NCI-H510A treated with DMSO at 0.1 percent for 48 hours (cell line): ENCODE measurements at places on chromosomes 4 and X.

GRCh38 chr4:123731035-123731434 is 334.4 kb downstream of the SPRY1 start:
- no peak for DNase-seq

GRCh38 chr4:155657169-155657568 is 9.5 kb upstream of the GUCY1A1 start:
- no peak for DNase-seq

DNA sequence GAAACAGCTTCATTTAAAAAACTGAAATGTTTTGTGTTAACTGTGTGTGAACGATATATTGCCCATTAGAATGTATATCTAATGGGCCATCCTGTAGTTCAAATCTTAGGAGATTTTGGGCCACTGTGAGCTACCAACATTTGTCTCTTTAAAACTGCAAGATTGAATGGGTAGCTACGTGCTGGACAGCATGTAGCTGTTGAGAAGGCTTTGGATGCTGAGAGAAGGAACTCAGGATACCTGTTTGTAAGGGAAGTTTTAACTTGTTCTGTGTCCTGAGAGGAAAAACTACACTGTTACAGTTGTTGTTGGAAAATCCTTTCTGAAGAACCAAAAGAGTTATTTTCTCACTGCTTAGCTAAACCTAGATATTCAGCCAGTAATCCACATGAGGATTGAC is 45.9 kb downstream of the PDLIM5 start:
- DNase-seq, result no peak

GRCh38 chrX:119870626-119871131 is 854 bp downstream of the RNF113A start:
- DNase-seq, result peak; percentile 17

- DNase-seq, result no peak
Measured at GRCh38 chr4:177066746-177067145, 242.9 kb upstream of the NEIL3 start.

- no peak for DNase-seq
Measured at GRCh38 chrX:124502166-124502565, 155.8 kb downstream of the SH2D1A start.

GRCh38 chr4:103923551-103923950 is 203.8 kb upstream of the TACR3 start:
- DNase-seq, result no peak

DNA sequence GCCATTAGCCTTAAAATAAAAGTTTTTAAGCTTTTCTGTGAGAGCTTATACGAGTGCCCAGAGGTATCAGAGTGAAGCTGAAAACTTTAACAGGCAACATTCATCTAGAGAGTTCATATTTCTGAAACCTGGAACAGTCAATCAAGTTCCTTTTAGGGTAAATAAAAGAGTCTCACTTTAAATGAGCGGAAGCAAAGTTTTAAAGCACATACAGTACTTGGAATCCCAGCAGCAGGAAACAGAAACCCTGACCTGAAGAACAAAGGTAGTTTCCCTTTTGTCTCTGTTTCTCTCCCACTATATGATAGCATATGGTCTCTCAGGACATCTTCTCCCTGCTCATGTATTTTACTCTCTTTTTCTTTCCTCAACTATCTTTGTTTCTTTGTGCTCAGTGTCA is 153.0 kb downstream of the ASB9 start:
- no peak for DNase-seq

DNA sequence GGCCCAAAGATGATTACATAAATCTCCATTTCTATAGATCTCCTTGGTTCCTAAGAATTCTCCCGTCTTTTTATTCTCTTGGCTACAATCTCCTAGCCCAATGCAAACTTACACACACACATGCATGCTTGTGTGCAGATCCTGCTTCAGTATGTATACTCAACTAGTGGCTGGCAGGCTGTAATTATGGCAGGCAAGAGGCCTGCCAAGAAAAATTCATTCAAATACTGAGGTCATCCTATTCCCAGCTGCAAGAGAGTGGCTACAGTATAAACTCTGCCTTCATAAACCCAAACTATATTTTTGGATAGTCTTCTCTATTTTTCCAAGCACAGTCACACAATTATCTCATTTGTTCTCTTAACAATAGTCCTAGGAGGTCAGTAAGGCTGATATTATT is 95.2 kb downstream of the SHROOM4 start:
- DNase-seq, result no peak

DNA sequence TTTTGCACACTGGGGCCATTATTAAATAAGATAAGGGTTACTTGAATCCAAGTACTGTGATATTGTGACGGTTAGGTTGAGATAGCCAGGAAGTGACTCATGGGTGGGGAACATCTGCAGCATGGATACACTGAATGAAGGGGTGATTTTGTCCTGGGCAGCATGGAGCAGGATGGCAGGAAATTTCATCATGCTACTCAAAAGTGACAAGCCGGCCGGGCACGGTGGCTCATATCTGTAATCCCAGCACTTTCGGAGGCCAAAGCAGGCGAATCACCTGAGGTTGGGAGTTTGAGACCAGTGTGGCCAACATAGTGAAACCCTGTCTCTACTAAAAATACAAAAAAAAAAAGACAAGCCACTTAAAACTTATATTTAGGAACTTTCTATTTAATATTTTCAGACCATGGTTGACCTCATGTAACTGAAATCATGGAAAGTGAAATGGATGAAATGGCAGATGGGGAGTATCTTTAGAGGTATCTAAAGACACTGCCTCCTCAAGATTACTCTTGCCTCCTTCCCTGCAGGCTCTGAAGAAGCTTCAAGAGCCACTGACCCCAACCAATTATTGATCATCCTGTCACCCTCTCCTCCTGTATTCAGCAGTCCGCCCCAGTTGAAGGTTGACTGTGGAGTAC is 3.9 kb upstream of the TRIM60 start:
- no peak for DNase-seq

- peak; percentile 47 for DNase-seq
Measured at GRCh38 chrX:129108936-129109335, 414.4 kb downstream of the SMARCA1 start.

- no peak for DNase-seq
Measured at GRCh38 chr4:164482758-164483157, 271.2 kb upstream of the SMIM31 start.

- DNase-seq, result no peak
Measured at GRCh38 chrX:17814557-17814956, 46.5 kb downstream of the RAI2 start.

DNA sequence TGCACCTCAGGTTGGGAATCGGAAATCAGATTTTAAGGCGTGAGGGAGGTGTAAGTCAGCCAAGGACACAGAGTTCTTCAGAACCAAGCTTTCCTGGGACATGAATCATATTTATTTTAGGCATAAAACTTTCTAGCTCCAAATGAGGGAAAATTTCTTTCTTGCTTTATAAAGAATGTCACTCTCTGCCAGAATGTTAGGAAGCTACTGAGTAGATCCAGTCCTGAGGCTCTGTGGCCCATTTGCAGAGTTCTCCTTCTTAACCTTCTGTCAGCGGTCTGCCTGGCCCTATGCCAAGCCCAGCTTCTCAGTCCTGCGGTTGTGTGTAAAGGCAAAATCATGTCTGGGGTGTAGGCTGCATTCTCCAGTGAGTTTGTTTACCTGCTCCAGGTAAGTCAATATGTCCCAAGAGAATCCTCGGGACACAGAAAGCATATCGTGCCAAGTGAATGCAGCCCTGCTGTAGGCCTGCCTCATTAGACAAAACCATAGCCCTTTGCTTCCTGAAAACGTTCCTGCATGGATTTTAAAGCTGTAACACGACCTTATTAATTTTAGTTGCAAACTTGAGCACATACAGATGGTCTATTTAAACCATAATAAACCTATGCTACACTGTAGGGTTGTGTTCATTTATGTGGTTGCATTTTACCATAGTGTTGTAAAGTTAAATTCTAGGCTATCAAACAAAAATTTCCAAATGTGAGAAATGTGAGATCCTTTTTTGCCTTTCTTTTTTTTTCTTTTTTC is 29.2 kb upstream of the CCNI start:
- DNase-seq, result peak; percentile 57

- DNase-seq, result no peak
Measured at GRCh38 chr4:123364906-123365305, 31.7 kb upstream of the SPRY1 start.

GRCh38 chr4:70713453-70714078 is 8.2 kb upstream of the RUFY3 start:
- no peak for DNase-seq

- no peak for DNase-seq
Measured at GRCh38 chr4:111959222-111959621, 186.0 kb upstream of the FAM241A start.

DNA sequence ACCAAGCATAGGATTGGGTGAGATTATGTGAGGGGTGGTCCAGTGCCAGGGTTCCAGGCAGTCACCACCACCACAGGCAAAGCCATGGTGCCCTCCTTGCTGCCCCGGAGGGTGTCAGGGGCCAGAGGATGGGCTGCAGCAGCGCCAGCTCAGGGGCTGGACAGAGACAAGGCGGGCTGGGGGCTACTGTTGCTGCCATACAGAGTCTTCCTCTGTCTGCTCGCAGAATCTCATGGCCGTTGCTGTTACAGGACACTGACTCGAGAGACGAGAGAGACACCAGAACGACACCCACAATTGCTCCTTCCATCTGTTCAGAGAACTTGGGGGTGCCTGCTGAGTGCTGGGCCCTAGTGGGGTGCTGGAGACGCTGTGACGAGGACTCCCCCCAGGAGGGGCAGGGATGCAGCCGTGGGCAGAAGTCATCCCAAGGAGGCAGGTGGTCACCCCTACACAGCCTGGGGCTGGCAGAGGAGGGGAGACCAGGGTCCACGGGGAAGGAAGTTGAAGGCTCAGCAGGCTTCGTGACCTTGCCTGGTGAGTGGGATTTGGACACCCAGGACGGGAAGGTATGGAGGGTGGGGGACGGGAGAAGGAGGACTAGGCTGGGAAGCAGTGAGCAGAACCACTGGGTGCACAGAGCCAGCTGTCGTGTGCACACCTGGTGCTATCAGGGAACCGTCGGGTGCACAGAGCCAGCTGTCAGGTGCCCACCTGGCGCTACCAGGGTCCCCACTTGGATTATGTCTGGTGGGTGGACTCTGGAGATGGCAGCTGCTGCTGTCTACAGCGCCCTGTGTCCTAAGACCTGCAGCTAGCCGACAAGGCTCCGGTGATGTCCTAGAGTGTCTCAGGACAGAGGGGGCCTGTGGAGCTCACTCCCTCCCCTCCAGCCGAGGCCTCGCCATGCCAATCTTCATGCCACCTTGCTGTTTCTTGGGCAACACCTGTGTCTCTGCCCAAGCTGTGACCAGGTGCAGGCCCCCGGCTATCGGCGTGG is 43.9 kb upstream of the HMX1 start:
- no peak for DNase-seq

DNA sequence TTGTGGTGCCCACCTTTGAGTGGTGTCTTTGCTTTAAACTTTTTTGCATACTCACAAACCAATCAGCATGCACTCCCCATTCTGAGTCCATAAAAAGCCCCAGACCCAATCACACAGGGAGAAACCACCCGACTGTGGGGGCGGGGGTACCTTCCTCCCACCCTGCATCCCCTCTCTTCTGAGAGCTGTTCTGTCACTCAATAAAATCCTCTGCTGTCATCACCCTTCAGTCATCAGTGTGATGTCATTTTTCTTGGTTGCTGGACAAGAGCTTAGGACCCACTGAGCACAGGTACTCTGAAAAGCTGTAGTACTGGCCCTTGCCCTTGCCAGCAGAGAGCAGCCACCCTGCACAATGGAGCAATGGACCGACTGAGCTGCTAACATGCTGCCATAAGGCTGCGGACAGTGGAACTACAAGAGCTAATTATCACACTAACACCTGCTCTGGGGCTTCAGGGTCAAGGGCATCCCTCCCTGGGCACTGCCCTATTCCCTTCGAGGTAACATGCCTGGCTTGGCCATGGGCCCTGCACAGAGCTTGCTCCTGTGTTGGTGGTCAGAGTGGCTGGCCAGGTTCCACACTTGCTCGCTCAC is 62.9 kb upstream of the PGRMC2 start:
- DNase-seq, result peak; percentile 8

- DNase-seq, result no peak
Measured at GRCh38 chr4:143882892-143883291, 22.5 kb downstream of the GYPE start.

DNA sequence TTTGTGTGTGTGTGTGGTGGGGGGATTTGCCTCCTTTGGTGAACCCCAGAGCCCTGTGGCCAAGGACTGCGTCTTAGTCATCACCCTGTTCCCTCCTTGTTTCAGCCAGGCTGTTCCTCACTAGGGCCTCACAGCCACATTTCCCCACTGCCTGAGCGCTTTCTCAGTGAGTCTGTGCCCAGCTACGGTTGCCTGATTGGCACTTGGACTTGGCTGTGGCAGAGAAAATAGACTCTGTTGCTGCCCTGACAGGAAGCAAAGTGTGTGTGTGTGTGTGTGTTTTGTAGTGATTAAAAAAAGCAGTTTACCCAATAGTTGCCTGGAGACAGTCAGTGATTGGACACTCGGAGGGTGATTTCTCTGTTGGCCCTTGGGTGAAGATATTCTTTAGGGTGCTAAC is 113.0 kb downstream of the UCHL1 start:
- no peak for DNase-seq

- DNase-seq, result no peak
Measured at GRCh38 chr4:37437163-37437562, 192.6 kb downstream of the NWD2 start.

DNA sequence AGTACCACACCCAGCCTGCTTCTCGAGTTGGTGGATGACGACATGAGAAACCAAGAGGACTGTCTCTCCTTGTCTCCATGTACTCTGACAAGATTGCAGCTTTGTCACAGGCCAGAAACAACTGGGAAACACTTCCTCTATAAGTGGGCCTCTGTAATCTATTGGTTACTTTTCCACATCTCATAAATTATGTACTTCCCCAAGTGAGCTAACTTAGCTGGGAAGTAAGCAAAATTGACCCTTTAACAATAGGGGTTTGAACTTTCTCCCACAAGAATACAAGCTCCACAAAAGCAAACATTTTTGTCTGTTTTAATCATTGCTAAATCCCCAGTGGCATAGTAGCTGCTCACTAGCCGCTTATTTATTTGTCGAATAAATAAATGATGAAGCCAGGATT is 14.1 kb upstream of the USO1 start:
- no peak for DNase-seq

DNA sequence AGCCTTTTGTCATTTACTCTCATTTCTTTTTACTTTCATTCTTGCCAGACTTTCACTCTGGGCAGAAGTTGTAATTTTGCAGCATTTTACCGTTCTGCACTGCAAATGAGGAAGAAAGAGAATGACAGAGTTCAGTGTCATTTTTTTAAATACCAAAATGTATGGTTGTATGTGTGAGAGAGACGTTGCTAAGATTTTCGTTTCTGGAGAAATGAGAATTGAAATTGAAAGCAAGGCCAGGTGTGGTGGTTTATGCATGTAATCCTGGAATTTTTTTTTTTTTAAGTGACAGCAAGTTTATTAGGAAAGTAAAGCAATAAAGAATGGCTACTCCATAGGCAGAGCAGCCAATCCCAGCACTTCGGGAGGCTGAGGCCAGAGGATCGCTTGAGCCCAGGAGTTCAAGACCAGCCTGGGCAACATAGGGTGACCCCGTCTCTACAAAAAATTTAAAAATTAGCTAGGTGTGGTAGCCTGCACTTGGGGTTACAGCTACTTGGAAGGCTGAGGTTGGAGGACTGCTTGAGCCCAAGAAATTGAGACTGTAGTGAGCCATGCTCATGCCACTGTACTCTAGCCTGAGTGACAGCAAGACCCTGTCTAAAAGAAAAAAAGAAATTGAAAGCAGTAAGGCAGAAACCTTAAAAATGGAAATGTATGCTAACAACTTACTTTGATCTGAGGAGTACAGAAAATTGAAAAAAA is 12.9 kb downstream of the DCK start:
- DNase-seq, result no peak

GRCh38 chr4:182264139-182264752 is 21.0 kb downstream of the TENM3 start:
- DNase-seq, result no peak

GRCh38 chr4:89242864-89243732 is 64.5 kb downstream of the GPRIN3 start:
- DNase-seq, result peak; percentile 68

- no peak for DNase-seq
Measured at GRCh38 chr4:93414041-93414550, 414.5 kb upstream of the ATOH1 start.
